ENCODE measurements at places on chromosomes 3 and 15. TPM values are rescaled to one million over a fixed set of nuclear protein-coding genes. Genes with fewer than 3 reads are reported as not detected.

- DNase-seq = no peak
Observed at GRCh38 chr3:102025606-102026270, 176.4 kb downstream of the NFKBIZ start.

DNA sequence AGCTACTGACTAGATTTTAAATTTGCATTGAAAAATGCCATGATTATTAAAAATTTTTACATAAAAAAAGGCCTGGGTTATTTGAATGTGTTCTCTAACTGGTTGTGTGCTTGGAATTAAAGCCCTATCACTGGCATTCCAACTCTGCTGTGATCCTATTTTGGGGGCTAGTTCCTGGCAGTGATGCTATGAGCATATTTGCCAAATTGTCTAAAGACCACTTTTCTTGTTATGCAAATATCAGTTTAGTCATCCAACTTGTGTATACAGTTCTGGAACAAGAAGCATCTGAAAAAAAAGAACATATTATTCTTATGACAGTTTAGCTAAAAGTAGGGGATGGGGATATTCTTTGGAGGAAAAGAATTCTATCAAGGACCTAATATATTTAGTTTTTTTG, 243.4 kb upstream of the ZNF717 start:
- no peak for DNase-seq

Gene GOLGA8H
- 1.5 TPM for total RNA-seq

- DNase-seq = no peak
Observed at GRCh38 chr15:89860891-89861290, 32.9 kb downstream of the AP3S2 start.

Gene KIF15
- total RNA-seq = 0.83 TPM

DNA sequence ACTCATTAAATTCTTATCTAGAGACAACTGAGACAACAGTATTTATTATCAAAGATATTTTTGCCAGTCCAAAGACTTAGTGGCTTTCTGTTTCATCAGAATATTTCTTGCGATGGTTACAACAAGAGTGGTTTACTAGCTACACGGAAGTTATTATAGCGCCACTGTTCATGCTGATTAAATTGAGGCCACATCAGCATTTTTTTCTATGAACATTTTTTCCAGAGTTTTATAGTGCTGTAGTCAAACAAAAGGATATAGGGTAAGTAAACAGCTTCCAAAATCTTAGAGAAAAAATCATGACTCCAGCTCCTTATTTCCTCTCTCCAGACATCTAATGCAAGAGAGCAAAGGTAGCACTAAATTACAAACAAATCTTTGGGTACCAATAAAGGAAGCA, 1264.4 kb downstream of the ZPLD1 start:
- no peak for DNase-seq

Gene GUCA1C
- total RNA-seq = not detected

Gene CCDC191
- 16.0 TPM for total RNA-seq

- DNase-seq = no peak
Observed at GRCh38 chr3:33401781-33402180, 38.4 kb downstream of the UBP1 start.

Gene TCTA
- 37.1 TPM for total RNA-seq

Gene RPSA
- total RNA-seq = 1,330 TPM

- no peak for DNase-seq
Observed at GRCh38 chr3:149610351-149611105, 47.3 kb downstream of the WWTR1 start.

Gene RLBP1
- not detected for total RNA-seq

Gene MASP1
- 16.4 TPM for total RNA-seq

GRCh38 chr3:161016417-161017313, 88.5 kb downstream of the B3GALNT1 start:
- no peak for DNase-seq

- DNase-seq = no peak
Observed at GRCh38 chr3:35746492-35746891, 107.2 kb downstream of the ARPP21 start.

DNA sequence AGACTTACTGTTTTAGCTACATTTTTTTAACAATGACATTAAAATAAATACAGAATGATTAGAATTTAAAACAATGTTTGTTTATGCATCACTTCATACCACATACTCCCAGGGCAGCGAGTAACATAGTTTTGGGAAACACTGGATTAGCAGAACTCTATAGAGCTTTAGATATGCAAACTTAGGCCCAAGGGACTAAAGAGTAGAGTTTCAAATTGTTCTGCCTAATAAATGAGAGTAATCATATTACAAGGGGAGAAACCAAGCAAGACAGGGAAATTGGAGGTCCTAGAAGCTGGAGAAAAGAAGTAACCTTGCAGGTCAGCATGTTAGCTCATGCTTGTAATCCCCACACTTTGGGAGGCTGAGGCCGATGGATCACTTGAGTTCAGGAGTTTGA, 3.6 kb upstream of the DAZL start:
- no peak for DNase-seq

DNA sequence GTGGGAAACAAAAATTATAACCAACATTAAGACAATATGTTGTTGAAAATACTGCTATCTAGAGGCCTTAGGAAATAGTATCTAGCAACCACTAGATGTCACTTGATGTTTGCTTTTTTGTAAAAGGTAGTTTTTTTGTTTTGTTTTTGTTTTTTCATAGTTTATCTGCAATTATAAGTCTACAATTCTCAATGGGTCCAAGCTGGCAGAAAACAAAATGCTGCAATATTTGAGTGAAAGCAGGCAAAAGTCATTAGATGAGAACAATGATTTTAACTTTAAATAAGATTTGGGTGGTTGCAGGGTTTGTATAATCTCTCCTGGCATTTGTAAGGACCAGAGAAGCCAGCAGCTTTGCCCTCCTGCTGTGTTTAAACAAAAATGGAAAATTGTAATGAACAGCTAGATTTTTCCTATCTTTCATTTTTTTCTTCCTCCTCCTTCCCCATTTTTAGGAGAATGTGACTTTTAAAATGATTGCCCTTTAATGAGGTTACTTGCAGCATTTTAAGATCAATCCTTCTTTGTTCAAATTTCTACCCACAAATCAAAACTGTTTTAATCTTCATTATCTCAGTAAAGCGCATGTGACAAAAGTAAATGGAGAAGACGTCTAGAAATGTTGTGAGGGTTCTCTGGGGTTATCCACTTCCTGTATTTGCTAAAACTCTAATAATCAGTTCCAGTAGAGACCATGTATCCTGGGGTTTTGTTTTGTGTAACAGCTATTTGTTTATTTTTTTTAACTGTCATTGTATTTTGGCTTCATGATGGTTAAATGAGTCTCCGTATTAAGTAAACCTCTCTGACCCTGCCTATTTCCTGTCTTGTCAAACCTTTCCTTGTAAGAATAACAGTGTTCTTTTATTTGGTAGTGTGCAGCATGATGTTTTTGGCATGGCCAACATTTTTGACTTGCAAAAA, 27.3 kb downstream of the DUT start:
- DNase-seq = no peak

GRCh38 chr3:39232859-39233258, 40.5 kb upstream of the XIRP1 start:
- DNase-seq = no peak

Gene POC1A
- 3.6 TPM for total RNA-seq

DNA sequence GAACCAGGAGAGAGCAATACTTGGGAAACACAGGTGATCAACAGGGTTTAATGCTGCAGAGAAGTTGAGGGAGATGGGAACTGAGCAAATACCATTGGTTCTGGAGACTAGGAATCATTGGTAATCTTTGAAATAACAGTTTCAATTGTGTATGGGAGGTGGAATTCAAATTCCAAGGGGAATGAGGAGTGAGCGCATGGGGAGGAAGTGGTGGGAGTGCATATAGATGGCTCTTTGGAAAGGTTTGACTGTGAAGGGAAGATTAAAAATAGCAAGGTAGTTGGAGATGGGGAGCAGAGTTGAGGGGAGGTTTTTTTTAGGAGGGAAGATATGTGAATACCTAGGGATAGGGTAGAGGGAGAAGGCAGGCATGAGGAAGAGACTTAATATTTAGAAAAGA, 51.1 kb upstream of the ROPN1 start:
- no peak for DNase-seq

DNA sequence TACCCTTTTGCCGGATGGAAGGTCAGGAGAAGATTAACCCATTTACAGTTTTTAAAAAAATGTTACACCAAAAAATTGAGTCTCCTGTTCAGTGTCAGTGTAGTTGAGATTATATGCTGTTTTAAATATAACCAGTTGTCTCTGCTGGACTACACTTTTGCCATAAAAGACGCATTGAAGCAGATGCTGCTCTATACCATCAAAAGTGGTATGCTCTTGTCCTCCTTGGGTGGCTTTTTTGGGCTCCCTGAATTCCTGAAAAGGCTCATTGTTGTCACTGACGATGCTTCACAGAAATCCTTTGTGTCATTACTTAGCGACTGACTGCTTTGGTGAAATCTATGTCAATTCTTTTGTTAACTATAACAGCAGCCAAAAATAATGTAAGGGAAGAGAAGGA, 133.9 kb upstream of the SKOR1 start:
- DNase-seq = no peak

Gene LRTM1
- total RNA-seq = not detected

GRCh38 chr15:78392430-78392829, 45.6 kb upstream of the IREB2 start:
- DNase-seq = peak; percentile 61

- DNase-seq = no peak
Observed at GRCh38 chr3:158774965-158775364, 26.9 kb upstream of the MFSD1 start.

Gene RCCD1
- 13.2 TPM for total RNA-seq

GRCh38 chr3:125381314-125381713, 6.2 kb upstream of the ZNF148 start:
- no peak for DNase-seq

GRCh38 chr15:41994772-41995475, 22.6 kb upstream of the EHD4 start:
- no peak for DNase-seq

GRCh38 chr3:73529308-73530021, 95.3 kb downstream of the PDZRN3 start:
- DNase-seq = no peak

GRCh38 chr3:172596394-172596706, 73.1 kb upstream of the TNFSF10 start:
- DNase-seq = no peak

- DNase-seq = no peak
Observed at GRCh38 chr3:126964950-126965349, 18.0 kb upstream of the PLXNA1 start.

DNA sequence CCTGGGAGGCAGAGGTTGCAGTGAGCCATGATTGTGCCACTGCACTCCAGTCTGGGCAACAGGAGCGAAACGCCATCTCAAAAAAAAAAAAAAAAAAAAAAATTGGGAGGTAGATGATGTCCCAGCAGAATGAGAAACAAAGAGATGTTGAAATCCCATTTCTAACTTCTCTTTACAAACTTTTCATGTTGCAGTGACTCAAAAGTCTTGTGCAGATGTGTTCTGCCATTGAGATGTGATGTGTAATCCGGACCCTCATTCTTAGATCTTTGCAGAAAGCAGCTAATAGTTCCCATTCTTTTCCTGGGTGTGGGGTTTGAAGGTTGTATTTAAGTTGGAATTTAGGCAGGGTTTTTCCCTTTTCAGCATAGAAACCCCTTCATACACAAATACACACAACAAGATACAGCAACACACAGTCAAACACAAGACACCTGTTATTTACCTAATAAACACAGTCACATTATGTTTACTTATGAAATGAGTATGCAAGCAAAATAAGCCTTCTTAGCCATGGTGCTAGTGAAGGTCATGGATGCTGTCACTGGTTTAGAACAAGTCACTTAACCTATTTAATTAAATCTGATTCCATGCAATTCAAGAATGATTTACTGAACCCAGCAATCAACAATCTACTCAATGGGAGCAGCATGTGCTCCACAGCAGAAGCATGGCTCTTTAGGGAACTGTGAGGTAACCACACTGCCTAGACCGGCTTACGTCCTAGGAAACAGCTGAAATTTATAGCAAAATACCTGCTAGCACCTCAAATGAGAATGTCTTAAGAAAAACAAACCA, 14.9 kb downstream of the SIAH2 start:
- DNase-seq = no peak

GRCh38 chr3:54087581-54088410, 34.6 kb upstream of the CACNA2D3 start:
- no peak for DNase-seq

GRCh38 chr3:28951772-28952556, 328.9 kb upstream of the RBMS3 start:
- DNase-seq = no peak

All from ureter (tissue), 1 donor.